Left colon (tissue), 2 donors: ENCODE measurements at places on chromosomes 6 and 20.

GRCh38 chr6:90274451-90275030 lies 22.1 kb downstream of the BACH2 start:
- DNase-seq: no peak

DNA sequence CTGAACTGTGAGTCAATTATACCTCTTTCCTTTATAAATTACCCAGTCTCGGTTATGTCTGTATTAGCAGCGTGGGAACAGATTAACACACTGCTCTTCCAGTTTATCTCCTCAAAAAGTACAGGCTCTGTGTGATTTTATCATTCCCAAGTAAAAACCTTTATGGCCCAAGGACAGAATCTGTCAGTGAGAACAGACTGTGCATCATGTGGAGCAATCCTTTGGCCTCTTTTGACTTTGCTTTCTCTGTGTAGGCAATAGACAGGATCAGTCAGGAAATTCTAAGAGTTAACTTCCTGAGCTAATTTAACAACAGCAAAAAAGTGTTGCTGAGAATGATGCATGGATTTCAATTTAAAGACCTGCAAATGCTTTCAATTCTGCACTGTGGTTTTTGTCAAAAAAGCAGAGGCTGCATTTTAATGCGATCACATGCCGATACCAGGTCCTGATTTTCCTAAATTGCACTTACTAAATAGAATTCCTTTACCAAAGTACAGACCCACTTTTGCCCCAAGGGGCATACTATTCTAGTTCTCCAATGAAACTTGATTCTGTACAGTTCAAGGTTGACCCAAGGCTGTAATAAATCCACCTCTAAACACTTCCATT lies 246.7 kb upstream of the MARCKS start:
- DNase-seq: no peak

- peak; percentile 73 for DNase-seq
Measured at GRCh38 chr20:11891077-11891775, 26.5 kb upstream of the BTBD3 start.

DNA sequence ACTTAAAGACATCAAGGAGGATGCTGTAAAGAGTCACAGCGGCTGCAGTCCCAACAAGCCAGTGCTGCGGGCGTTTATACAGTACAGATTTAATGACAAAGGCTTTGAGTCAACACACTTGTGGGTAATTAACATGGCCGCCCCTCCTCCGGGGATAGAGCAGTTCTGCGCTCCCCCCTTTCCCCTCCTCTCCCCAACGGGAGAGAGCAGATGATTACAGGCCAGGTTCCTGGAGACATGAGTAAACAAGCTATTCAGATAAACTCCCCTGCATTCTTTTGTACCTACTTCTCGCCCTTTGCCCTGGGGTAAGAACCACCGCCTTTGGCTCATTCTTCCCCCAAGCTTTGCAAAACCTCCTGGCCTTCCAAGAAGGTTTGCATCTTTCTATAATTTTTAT lies 23.6 kb upstream of the FABP7 start:
- DNase-seq: no peak

GRCh38 chr6:138455746-138456400 lies 43.4 kb downstream of the NHSL1 start:
- no peak for DNase-seq

DNA sequence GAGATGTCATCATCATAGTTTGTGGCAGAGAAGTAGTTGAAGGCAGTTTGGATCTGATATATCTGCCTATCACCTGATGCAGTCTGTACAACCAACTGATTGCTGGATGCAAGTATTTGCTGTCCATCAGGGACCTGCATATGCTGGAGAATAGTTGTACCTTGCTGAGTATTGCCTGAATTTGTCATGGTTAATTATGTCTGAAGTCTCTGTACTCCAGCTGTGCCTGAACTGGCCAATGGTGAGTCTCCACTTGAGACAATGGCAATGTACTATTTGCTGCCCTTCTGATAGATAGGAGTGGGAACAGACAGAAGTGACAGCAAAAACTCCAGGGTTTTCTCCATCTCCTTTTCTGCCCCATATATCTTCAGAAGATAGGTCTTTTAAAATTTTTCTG lies 531.5 kb downstream of the EPHA7 start:
- no peak for DNase-seq

DNA sequence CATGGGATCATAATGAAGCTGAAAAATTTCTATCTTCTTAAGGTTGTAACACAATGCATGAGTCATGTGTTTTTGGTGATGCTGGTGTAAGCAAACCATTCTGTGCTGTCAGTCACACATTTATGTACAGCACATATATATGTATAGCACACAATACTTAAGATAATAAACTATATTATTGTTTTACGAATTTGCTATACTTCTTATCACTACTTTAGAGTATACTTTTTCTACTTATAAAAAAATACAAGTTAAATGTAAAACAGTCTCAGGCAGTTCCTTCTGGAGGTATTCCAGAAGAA lies 920.1 kb upstream of the FLRT3 start:
- DNase-seq: no peak

DNA sequence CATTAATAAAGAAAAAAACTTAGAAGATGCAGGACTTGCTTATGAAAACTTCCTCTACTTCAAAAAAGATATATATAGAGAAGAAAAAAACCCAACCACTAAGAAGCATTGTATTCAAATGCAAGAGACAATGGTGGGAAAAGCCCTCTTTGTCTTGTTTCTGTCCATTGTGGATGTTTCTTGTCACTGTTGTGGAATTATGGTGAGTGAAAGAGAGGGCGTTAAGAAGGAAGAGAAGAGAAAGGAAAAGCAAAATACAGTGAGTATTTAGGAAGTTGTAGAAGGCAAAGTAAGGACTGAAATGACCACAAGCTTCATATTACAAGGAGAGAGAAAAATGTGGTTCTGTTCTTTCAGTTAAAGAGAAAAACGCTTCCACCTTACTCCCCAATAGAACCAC lies 14.1 kb upstream of the THBD start:
- no peak for DNase-seq

GRCh38 chr6:17519120-17519519 lies 81.0 kb upstream of the FAM8A1 start:
- no peak for DNase-seq

DNA sequence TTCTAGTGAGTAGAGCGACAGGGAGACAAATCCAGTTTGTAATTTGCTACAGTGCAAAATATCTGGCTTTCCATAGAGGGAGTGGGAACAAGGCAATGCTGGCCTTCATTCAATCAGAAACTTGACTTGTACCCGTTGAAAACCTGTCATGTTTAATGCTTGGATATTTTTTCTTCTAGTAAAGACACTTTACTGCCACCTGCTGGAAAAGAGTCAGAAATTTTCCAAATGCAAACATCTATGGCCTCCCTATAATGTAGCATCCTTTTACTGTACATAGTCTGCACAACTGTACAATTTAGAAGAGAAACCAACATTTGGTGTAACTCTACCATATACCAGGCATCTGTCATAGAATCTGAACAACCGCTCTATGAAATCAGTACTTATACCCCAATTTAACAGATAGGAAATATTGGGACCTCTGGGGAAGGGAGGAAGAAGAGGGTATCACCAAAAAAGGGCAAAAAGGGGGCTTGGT lies 16.7 kb upstream of the TBC1D20 start:
- no peak for DNase-seq

DNA sequence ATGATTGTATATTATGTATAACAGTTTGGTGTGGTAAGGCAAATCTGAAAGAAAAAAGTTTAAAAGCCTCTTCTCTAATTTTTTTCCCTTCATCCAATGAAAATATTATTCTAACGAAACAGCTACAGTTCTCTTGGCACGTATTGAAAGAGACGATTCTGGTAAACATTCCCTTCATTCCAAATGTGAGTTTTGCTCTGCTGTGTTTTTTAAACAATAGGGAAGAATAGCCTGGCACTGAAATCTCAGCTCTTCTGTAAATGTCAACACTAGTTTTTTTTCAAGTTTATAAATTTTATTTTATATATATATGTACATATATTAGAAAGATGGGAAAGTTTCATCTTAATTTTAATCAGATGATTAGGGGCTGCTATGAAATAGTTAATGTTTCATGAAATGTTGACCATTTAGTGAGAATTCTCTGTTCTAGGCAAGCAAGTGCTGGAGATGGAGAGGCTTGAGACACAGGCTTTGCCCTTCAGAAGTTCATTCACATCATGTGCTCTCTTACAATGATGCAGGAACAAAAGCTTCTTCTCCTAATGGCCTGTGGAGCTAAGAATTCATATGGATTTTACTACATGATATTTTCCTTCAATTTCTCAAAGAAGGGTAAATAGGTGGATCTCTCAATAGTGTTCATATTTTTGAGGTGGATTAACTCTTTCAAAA lies 4.1 kb downstream of the PAQR8 start:
- no peak for DNase-seq

DNA sequence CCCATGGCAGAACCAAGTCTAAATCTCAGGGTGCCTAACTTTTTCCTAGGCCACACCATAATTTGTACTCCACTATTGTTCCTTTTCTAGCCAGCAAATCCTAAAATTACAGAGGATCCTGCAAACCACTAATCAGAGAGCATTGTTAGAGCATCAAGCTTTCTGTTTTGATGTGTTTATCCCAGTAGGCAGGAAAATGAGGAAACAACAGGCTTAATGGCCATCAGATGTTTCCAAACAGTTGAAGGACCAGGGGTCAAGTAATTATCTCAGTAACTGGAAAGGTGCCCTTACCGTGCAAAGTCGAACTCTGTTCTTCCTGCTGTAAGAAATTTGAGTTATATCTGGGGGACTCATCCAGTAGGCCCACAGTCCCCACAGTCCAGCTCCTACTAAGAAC lies 58.7 kb downstream of the RALY start:
- no peak for DNase-seq

GRCh38 chr6:104573350-104573749 lies 286.4 kb downstream of the HACE1 start:
- no peak for DNase-seq

- DNase-seq: peak; percentile 38
Measured at GRCh38 chr6:32152769-32153563, 975 bp upstream of the PPT2 start.
